ENCODE measurements at places on chromosomes 16 and 17.
A peak's percentile ranks its signal among the peaks of the same experiment; 100 is the strongest.

GRCh38 chr17:44311562-44312181, 3.3 kb downstream of the RUNDC3A start:
- DNase-seq, result no peak

- DNase-seq, result no peak
These were observed 46.7 kb downstream of the USP22 start for GRCh38 chr17:20995873-20996723.

GRCh38 chr17:17146786-17147406, 59.2 kb downstream of the PLD6 start:
- no peak for DNase-seq

- DNase-seq, result no peak
These were observed 94.5 kb upstream of the WSCD1 start for GRCh38 chr17:5975661-5976060.

DNA sequence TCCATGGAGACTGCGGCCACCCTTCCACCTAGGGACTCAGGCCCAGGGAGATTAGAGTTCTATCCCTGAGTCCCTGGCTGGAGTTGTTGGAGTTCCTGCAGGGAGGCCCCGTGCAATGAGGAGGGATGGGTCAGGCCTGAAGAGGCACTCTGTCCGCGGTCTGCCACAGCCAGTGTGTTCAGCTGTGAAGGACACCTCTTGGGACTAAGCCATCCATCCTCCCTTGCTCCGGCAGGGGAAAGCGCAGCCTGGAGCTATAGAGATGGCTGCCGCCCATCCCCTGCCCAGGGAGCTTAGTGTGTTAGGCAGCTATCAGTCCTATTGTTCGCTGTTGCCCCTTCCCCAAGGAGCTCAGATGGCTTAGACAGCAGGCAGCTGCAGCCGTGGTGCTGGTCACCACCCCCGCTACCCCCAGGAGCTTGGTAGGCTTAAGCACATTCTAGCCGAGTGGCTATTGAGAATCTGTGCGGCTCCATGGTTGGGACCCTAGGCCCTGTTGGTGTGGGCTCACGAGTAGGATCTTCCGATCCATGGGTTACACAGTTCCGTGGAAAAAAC, 141.3 kb downstream of the CYB561 start:
- no peak for DNase-seq

DNA sequence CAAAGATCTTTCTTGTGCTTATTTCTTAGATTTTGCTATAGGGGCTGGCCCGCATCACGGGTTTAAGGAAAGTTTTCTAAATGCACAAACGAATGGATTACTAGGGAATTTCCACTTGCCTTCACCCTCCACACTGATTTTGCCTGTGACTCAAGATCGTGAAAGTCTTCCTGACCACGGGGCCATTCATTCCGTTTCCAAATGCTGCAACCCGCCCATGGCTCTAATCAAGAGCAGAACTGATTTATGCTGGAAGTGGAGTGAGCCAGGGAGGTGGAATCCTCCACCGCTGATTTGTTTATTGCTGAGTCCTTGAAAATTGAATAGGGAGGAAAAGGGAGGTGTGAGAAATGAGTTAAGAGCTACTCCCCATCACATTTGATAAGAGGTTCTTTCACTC, 52.4 kb downstream of the CA10 start:
- DNase-seq, result no peak

DNA sequence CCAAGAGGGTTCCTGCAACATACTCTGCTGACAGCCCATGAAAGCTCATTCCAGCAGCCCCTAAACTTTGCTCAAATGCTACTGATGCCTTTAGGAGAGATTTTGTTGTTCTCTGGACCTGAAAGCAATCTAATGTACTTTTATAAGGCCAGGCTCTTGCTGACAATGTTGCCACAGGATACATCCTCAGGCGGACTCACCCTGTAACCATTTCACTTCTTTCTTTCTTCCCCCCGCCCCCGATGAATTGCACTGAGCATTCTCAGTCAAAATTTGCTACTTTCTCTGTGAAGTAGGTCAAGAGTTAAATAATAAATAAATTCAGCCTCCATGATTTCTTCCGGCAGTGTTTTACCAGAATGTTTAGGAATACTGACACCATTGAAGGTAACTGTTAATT, 1.5 kb downstream of the GAS7 start:
- no peak for DNase-seq

GRCh38 chr16:88401604-88402246, 19.0 kb downstream of the ZNF469 start:
- no peak for DNase-seq

DNA sequence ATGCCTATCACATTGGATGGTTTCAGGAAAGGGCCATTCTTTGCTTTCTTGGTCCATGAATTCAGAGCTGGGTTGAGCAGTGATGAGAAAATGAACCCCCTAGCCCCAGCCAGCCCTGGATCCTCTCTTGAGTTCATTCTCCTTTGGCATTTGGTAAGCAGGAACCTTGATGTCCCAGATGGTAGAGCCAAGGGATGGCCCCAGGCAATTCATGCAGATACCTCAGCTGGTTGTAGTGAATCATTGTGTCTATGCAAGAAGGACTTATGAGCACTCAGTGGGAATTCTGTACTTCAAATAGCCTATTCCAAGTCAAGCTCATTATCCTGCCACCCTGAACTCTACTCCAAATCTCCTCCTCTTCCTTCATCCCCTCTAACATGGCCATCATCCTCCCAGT, 412.7 kb downstream of the UTP18 start:
- DNase-seq, result no peak

DNA sequence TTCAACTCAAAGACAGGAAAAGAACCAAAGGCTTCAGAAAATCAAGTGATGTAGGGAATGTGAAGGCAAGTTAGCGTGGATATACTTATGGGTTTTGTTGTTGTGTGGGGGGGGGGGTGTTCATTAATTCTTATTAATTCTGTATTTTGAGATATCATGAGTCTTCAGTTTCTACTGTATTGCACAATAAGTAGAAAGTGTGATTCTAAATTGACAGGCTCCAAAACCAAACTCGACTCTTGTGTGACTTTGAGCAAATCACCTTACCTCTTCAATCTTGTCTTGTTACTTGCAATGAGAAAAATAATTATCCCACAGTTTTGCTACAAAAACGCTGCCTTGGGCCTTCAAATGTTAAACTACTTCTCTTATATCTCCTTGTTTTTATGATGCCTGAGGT, 453.9 kb upstream of the GOT2 start:
- DNase-seq, result no peak

DNA sequence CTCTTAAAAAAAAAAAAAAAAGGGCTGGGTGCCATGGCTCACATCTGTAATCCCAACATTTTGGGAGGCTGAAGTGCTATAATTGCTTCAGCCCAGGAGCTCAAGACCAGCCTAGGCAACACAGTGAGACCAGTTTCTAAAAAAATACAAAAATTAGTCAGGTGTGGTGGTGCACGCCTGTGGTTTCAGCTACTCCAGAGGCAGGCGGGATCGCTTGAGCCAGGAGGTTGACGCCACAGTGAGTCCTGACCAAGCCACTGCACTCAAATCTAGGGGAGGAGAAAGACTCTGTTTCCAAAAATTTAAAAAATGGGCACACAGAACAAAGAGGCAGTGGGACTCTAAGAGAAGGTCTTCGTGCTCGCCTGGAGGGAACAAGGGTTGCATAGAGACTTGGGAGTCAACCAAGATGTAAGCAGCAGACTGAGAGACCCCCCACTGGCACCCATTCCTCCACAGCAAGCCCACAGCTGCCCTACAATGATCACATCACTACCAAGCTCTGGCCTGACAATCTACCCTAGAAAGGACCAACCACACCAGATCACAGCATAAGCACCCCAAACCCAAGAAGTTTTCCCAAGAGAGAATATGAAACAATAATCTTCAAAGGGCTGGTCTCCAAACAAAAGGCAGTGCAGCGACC, 121.6 kb downstream of the ANKRD11 start:
- no peak for DNase-seq

GRCh38 chr16:68228652-68229051, 7.3 kb downstream of the ESRP2 start:
- DNase-seq, result no peak

DNA sequence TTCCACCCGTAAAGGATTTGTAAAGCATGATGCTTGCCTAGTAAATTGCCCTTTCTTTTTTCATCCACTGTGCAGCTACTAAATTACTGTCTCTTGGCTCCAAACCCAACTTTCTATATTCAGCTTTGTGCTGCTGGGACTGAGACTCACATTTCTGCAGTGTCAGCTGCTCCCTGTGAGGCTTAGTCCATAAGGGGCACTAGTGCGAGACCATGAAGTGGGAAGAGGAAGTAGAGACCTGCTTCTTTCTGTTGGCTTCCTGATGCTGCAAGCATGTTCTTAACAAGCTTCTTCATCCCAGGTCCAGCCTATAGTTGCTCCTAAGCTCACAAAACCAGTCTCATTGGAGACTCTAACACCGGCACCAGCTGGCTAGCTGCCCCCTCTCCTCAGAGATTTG, 74.9 kb upstream of the HS3ST2 start:
- DNase-seq, result no peak

DNA sequence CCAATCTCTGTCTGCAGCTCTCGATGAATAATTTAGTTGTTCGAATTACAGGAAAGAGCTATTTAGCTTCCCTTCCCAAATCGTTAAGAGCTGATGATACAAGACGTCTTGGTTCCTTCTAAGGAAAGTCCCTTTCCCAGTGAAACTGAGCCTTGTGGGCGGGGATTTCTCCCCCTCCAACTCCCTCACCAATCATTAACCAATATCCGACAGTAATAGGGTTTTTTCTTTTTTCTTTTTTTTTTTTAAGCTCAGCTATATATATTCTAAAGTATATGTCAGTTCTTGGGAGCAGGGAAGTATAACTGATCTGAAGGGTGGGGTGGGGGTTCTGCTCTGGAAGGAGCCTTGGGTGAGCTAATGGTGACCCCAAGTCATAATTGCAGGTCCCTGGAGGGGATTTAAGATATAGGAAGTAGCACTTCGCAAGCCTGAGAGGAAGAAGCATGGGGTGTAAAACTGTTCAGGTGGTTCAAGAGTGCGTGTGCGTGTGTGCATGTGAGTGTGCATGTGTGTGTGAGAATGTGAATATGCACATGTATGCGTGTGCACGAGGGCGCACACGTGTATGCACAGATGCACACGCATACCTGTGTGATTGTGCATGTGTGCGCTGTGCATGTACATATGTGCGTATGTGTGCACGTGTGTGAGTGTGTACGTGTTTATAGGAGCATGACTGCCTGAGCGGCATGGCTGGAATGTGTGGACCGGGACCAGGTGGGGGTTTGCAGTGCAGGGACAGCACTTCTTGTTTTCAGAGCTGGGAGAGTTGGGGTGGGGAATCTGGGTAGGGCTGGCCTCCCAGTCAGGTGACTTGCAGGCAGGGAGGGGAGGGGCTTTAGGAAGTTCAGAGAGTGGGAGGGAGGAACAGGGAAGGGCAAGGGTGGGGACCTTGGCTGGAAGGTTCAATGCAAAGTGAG, 42.7 kb downstream of the SOCS3 start:
- DNase-seq, result peak; percentile 73
